ENCODE measurements at places on chromosomes 1 and 21. TPM values are rescaled to one million over a fixed set of nuclear protein-coding genes. Genes with fewer than 3 reads are reported as not detected.

BRDT gene
- total RNA-seq = not detected

EXO1 gene
- total RNA-seq = 48.3 TPM

GBP7 gene
- not detected for total RNA-seq

DISP1 gene
- 3.7 TPM for total RNA-seq

TNFRSF4 gene
- not detected for total RNA-seq

ROR1 gene
- 14.8 TPM for total RNA-seq

CDC7 gene
- 15.4 TPM for total RNA-seq

MMEL1 gene
- not detected for total RNA-seq

MYBPH gene
- not detected for total RNA-seq

SPRR5 gene
- not detected for total RNA-seq

- DNase-seq = no peak
These were observed 86.7 kb downstream of the C1orf94 start for GRCh38 chr1:34263406-34263805.

GRCh38 chr1:113998361-113998760 lies 19.1 kb downstream of the OLFML3 start:
- DNase-seq = no peak

GRCh38 chr1:1758059-1758621 lies 20.1 kb downstream of the NADK start:
- no peak for DNase-seq

DNA sequence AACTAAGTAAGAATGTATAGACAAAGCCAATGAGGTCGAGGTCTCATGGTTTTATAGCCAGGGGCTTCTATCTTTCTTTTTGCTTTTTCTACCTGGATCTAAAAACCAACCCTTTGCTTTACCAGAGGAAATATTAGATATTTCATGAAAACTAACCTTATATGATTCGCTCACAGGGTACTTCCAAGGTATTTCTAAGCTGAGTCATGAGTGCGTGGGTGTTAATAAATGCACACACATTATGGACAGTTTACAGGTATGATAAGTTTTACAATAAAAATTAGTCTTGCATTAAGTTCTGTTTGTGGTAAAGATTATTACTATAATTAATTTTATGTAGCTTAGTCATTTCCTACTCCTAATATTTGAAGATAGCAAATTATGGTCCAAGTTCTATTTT lies 217.2 kb downstream of the CHRM3 start:
- DNase-seq = no peak

DNA sequence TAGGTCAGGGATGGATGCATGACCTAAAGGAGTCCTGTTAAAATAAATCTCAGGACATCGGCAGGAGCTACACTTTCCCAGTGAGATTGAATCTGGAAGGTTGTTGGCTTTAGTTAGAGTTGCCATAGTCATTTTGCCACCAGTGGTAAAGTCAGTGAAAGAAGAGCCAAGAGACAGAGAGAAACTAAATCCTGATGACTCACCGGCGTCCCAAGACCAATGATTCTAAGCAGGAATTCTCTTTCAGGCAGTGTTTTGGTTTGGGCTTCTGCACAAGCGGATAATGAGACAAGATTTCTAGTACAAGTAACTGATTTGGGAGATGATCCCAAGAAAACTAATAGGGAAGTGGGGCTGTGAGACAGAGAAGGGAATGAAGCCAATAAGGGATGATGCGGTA lies 88.8 kb upstream of the ETS2 start:
- DNase-seq = no peak

GRCh38 chr1:234871710-234872271 lies 256.8 kb downstream of the TOMM20 start:
- peak; percentile 83 for DNase-seq

DNA sequence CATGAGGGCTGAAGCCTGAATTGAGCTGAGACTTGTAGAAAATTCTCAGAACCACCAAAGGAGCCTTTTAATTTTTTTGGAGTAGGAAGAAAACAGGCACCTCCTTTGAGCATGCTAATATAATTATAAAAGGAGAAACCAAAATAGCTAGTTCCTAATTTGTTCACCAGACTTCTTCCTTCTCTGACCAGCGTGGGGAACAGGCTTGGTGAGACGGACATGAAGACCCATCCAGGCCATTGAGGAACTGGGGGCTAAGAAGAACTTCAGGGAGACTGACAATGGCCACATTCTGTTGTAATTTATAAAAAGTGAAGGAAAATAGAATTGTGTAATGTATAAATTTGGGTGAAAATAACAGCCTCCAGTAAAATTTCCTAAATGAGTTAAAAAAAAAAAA lies 62.6 kb downstream of the MAN1C1 start:
- DNase-seq = no peak

DNA sequence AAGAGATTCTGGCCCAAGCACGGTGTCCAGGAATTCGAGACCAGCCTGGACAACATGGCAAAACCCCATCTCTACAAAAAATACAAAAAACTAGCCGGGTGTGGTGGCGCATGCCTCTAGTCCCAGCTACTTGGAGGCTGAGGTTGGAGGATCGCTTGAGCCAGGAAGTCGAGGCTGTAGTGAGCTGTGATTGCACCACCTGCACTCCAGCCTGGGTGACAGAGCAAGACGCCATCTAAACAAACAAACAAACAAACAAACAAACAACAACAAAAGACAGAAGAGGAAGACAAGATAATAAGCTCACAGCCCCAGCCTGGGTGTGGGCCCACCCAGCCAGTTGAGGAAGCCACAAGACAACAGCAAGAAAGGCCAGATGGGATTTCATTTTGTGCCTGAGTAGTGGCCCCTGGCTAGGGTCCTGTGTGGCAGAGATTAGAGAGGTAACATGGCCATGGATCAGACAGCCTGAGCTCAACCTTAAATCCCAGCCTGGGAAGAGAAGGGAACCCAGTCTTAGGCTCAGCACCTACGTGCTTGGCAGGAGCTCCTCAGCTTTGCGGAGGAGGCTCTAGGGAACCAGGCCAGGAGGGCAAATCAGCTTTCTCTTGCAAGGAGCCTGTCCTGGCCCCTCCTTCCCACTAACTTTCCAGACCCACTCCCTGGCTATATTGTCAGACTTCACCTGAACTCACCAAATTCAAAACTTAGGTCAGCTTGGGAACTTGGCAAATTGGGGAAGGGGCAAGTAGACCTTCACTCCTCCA lies 4.9 kb upstream of the BEST4 start:
- no peak for DNase-seq

DNA sequence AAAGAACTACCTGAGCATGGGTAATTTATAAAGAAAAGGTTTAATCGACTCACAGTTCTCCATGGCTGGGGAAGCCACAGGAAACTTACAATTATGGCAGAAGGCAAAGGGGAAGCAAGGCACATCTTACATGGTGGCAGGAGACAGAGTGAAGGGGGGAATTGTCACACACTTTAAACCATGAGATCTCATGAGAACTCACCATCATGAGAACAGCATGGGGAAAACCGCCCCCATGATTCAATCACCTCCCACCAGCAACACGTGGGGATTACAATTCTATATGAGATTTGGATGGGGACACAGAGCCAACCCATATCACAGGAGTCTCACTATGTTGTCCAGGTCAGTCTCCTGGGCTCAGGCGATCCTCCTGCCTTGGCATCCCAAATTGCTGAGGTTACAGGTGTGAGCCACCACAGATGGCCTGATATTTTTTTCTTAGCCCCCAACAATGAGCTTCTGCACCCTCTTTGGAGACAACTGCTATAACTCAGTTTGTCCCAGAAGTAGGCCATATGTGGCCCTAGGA lies 22.5 kb upstream of the MORC3 start:
- no peak for DNase-seq

DNA sequence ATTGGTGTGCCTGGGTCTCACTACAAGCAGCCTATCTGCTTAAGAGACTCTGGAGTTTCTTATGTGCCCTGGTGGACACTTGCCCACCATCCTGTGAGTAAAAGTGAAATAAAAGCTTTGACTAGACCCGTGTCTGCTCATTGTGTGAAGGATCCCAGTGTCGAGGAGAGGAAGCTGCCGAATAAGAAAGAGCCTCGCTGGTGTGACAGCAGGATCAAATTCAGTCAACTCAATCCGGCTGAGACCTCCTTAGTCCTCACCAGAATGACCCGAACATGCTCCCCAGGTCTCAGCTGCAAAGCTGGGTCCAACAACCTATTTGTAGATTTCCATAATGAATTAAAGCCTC lies 14.8 kb downstream of the CD2 start:
- DNase-seq = no peak

GRCh38 chr21:41612674-41613532 lies 104.9 kb upstream of the TMPRSS2 start:
- DNase-seq = peak; percentile 74

DNA sequence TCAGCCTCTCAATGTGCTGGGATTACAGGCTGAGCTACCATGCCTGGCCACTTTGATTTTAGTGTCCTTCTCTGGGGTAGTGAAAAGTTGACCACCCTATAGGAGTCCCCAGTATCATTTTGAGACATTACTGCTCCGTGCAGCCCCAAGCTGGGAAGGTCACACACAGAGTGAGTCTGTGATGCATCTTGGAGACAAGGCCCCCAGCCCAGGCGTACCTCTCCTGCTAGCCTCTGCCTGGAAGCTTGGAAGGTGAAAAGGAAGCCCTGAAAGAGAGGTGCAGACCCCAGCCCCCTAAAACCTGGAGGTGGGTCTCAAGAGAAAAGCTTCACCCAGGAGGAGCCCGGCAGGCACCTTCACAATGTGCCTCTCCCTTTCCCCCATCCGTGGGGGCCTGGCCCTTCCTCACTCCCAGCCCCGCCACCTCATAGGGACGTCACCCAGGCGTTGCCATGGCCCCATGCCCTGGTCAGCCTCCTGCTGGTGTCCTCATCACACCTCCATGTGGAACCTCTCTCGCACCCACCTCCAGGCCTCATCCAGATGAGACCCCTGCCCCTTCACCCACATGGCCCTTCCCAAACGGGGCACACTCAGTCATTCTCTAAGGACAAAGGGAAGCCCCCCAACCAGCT lies 5.6 kb upstream of the ARF1 start:
- DNase-seq = no peak

GRCh38 chr1:32503153-32503552 lies 36.1 kb upstream of the ZBTB8A start:
- DNase-seq = no peak

GRCh38 chr1:186681121-186681520 lies 898 bp upstream of the PTGS2 start:
- no peak for DNase-seq

GRCh38 chr21:35510957-35511695 lies 462.0 kb upstream of the RUNX1 start:
- DNase-seq = no peak

DNA sequence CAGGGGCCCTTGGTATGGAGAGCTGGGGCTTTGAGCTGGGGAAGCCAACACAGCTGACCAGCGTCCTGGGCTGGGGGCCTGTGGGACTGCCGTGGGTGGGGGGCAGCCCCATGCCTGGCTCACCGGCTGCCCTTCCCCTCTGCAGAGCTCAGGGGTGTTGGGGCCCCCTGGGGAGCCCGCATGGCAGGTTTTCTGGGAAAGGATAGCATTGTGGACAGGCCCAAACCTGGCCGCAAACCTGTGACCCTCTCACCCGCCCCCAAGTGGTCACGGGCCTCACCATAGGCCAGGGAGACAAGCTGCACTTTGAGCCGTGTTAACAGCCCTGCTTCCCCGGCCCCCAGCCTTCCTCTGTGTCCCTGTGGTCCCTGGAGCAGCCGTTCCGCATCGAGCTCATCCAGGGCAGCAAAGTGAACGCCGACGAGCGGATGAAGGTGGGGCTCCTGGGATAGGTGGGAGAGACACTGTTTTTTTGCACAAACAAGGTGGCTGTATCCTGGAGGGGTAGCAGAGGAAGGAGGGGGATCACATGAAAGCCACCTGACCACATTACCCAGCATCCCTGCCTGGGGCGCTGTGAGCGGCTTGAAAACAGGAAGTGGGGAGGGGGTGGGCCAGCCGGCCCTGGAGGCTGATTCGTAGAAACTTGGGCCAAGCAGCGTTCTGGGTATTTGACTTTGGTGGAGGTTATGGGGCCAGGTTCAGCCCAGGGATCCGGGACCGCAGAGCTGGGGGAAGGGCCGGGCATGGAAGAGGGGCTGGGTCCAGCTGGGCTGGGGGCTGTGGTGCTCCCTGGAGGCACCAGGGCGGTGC lies 65.9 kb downstream of the PIK3CD start:
- no peak for DNase-seq

DNA sequence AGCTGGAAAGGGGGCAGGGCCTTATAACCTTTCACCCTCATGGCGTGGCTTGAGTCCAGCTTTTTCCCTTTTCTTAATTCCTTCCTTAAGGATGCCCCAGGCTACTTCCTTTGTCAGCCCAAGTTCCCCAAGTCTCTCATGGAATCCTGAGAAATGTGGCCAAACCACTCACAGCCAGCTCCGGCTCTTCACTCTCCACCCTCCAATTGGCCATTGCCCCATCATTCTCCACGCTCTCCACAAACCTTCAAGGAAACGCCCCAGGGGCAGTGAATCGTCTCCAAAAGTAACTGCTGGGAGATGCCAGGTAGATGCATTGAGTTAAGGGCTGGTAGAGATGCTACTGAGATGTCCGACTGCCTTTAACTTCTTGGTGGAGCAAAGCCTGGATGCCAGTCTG lies 113.5 kb upstream of the CD34 start:
- DNase-seq = no peak

- no peak for DNase-seq
These were observed 868 bp downstream of the ZBTB40 start for GRCh38 chr1:22452481-22452957.

- DNase-seq = no peak
These were observed 157.6 kb downstream of the NPHP4 start for GRCh38 chr1:5834477-5835178.

- peak; percentile 36 for DNase-seq
These were observed 470 bp upstream of the MTMR11 start for GRCh38 chr1:149936992-149937705.

GRCh38 chr1:84289169-84289785 lies 12.2 kb upstream of the SAMD13 start:
- DNase-seq = no peak

DNA sequence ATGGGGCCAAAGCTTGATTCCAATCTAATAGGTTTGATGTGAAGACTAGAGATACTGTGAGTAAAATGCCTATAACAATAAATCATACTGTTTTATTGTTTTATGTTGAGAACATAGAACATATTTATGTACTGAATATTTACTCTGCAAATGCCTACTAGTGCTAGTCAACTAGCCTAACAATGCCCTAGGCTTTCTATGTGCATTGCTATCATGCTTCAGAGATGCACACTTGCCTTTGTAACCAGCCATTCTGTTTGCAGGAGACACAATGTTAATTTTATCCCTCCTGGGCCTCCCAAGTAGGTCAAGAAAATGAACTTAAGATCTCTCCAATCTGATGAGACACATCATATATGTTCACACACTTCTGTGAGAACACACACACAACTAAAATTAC lies 530.8 kb upstream of the BEND5 start:
- no peak for DNase-seq

DNA sequence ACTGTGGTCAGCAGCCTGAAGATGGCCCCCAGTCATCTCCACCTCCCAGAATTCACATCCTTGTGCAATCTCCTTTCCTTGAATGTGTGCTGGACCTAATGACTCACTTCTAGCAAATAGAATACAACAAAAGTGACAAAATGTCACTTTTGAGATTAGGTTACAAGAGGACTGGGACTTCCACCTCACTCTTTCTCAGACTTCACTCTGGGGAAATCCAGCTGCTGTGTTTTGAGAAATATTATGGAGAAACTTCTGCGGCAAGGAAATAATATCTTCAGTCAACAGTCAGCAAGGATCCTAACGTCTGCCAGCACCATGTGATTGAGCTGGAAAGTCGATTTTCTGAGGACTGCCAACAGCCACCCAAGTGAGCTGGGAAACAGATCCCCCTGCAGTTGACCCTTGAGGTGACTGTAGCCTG lies 70.5 kb upstream of the GADD45A start:
- no peak for DNase-seq

- DNase-seq = no peak
These were observed 20.3 kb upstream of the IL6R start for GRCh38 chr1:154384650-154385489.

- DNase-seq = no peak
These were observed 9.3 kb downstream of the RASSF5 start for GRCh38 chr1:206516728-206516990.

Measured in SJSA1 (cell line).